ENCODE measurements at places on chromosomes 16 and 17.

- H3K4me1 ChIP-seq, result peaks cover 9% of the 10 kb centered on the region
- no peaks in the 10 kb centered on the region for H3K36me3 ChIP-seq
- no peak overlapping the region for H3K4me3 ChIP-seq
- DNase-seq, result no peak
Observed at GRCh38 chr16:85998868-85999729, 100.1 kb downstream of the IRF8 start.

DNA sequence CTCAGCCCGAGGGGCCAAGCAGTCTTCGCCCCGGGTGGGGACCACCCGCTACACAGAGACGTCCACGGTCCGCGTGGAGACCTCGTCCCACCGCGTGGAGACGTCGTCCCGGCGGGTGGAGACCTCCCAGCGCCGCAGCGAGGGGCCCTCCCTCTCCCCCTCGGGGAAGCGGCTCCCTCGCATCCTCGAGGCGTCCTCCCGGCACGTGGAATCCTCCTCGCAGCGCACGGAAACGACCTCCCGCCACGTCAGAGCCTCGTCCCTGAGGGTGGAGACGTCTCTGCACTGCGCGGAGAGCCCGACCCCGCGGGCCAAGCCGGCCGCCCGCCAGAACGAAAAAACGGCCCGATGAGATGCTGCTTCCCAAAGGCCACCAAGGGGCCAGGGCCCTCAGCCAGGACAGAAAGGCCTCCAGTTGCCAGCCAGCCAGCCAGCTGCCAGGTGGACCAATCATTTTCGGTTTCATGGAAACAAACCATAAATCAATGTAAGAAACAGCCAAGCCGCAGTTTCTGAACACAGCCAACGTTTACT lies 424 bp downstream of the C17orf100 start:
- H3K27ac ChIP-seq, result peak overlapping the region; percentile 100
- peak overlapping the region; percentile 92 for H3K4me3 ChIP-seq
- no peak for DNase-seq
- no peaks in the 10 kb centered on the region for H3K27me3 ChIP-seq
- H3K4me1 ChIP-seq, result peaks cover 45% of the 10 kb centered on the region
- peaks cover 15% of the 10 kb centered on the region for H3K36me3 ChIP-seq

DNA sequence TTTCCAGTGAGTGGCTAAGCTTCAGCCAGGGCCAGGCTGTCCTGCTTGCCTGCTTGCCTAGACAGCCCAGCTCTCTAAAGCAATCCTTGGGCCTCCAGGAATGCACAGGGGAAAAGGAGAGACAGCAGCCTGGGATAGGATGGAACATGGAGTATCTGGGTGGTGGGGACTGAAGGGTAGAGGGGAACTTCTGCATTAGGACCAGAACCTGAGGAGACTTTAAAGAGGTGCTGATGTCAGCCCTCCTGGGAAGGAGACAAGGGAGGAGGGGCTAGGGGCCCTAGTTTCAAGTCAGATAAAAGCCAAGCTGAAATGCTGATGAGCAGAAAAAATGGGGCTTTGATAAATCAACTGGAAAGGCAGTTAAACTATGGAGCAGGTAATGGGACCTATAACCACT lies 1.8 kb downstream of the HOXB7 start:
- H3K36me3 ChIP-seq, result no peaks in the 10 kb centered on the region
- H3K4me1 ChIP-seq, result peaks cover 36% of the 10 kb centered on the region
- H3K4me3 ChIP-seq, result no peak overlapping the region
- peak overlapping the region; percentile 57 for H3K27ac ChIP-seq
- peaks cover 47% of the 10 kb centered on the region for H3K27me3 ChIP-seq
- no peak for DNase-seq

DNA sequence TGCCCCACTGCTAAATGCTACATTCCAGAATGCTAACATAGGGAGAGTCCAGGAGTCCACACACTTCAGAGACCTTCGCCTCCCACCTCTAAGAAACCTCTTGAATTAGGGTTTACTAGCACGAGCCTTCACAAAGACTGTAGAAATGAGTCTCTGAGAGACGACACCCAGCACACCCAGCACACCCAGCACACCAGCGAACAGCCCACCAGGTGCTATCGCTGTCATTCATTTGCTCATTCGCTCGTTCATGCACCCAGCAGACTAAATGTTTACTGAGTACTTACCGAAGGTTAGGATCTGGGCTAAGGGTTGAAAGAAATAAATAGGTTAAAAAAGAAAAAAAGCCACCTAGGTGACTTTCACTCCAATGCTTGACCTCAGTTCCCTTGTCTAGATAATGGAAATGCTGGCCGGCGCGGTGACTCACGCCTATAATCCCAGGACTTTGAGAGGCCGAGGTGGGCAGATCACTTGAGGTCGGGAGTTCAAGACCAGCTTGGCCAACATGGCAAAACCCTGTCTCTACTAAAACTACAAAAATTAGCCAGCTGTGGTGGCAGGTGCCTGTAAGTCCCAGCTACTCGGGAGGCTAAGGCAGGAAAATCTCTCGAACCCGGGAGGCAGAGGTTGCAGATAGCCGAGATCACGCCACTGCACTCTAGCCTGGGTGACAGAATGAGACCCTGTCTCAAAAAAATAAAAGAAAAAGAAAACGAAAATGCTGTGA lies 100.8 kb downstream of the ADCY9 start:
- no peak overlapping the region for H3K4me3 ChIP-seq
- H3K36me3 ChIP-seq, result no peaks in the 10 kb centered on the region
- no peaks in the 10 kb centered on the region for H3K27me3 ChIP-seq
- no peak overlapping the region for H3K27ac ChIP-seq
- DNase-seq, result no peak

GRCh38 chr16:66427036-66427860 lies at the start of gene BEAN1:
Gene BEAN1 (plus strand): TSS chr16:66427295. CDS start chr16:66437677, 10,382 bp downstream.
- H3K4me3 ChIP-seq, result peak within 1 kb of the TSS; percentile 15
- no peak within 1 kb of the TSS for H3K27ac ChIP-seq
- no peaks in the 10 kb centered on the region for H3K36me3 ChIP-seq
- no peaks in the 10 kb centered on the region for H3K4me1 ChIP-seq
- H3K27me3 ChIP-seq, result peaks cover 34% of the 10 kb centered on the region
- DNase-seq, result no peak

DNA sequence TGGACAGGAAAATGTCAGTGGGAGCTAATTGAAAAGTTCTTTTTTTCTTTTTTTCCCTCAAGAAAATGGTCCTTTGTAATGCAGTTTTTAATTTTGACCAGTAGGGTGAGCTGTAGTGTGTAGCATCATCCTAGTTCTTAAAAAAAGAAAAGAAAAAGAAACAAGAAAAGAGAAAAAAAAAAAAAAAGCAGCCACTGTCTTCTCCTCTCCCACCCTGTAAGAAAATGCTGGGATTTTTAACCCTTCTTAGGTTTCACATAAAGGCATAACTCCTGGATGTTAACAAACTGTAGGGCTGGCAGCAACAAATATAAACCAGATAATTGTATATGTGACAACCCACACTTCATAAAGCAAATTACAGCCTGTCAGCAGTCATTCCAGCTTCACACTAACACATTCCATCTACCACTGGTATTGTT lies 78.1 kb downstream of the SKAP1 start:
- H3K27ac ChIP-seq, result no peak overlapping the region
- no peaks in the 10 kb centered on the region for H3K36me3 ChIP-seq
- H3K4me1 ChIP-seq, result peaks cover 8% of the 10 kb centered on the region
- no peak for DNase-seq
- H3K27me3 ChIP-seq, result no peaks in the 10 kb centered on the region
- no peak overlapping the region for H3K4me3 ChIP-seq

DNA sequence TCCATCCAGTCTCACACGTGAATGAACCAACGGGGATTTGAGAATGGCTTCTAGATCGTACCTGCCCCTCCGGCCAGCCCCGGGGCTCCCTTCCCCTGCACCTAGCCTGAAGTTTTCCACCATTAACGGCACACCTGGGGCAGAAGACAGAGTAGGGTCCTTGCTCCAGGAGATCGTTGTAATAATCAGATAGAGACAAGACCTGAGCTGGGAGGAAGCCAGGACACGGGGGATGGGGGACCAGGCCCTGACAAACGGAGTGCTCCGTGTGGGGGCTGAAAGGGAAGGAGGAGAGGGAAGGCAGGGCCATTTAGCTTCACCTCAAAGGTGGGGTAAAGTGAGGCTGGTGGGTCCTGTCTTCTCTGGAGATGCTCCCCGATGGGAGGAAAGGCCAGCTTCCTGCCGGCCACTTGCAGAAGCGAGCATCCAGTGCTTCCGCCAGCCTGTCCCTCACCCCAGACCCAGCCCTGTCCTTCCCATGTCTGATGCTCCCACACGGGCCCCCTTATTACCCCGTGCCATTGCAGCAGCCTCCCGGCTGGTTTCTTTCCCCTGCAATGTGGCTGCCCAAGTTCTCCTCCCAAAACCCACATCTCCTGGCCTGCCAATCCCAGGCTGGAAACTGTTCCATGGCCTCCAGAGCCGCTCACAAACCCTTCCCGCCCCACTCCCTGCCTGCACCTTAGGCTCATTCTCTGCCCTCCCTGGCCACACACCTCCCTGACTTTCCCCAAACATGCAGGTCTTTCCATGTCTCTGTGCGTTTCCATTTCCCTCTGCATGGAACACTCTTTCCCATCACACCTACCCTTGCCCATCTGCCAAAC lies 79.3 kb downstream of the MRC2 start:
- peaks cover 3% of the 10 kb centered on the region for H3K27me3 ChIP-seq
- peaks cover 6% of the 10 kb centered on the region for H3K4me1 ChIP-seq
- no peak for DNase-seq
- H3K4me3 ChIP-seq, result no peak overlapping the region
- H3K36me3 ChIP-seq, result no peaks in the 10 kb centered on the region

GRCh38 chr16:87823181-87823929 lies 46.0 kb downstream of the SLC7A5 start:
- no peaks in the 10 kb centered on the region for H3K27me3 ChIP-seq
- H3K4me3 ChIP-seq, result no peak overlapping the region
- H3K36me3 ChIP-seq, result no peaks in the 10 kb centered on the region
- H3K27ac ChIP-seq, result no peak overlapping the region
- DNase-seq, result no peak

Data from CD8-positive, alpha-beta memory T cell (primary cell).